Stimulated activated CD8-positive, alpha-beta memory T cell treated with anti-CD3 and anti-CD28 coated beads, Interleukin-2, amount 100 ng/mL, for 1 hour (primary cell): ENCODE measurements at places on chromosomes 13 and 19.

DNA sequence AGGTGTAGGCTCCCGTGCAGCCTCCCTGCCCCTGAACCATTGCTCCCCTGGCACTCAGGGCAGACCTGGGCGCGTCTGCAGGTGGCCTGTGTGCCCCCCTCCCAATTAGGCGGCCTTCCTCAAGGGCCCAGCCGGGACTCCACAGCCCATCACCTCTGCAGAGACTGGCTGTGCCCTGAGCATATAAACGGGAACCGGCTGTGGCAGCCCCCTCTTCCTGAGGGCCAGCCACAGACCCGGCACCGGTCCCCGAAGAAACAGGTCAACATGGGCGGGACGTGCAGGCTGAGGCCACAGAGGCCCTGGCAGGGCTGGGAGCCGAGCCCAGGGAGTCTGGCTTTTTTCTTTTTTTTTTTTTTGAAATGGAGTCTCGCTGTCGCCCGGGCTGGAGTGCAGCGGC, 12.0 kb downstream of the PIAS4 start:
- DNase-seq, result no peak

DNA sequence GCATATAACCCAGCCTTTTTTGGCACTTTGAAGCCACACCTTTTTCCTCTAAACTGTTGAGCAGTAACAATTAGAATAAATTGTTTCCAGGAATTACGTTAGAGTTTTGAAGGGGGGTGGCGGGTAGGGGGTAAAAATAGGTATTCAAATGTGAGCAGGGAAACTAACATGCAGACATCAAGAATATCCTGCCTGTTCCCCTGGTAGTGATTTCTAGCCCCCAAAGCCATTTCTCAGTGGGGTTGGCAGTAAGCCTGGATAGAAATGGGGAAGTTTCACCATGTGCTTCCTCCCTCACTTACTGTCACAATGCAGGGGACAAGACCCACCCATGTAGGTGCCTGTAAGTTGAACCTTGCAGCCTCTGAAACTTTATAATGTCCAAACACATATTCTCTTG, 3.8 kb downstream of the DOCK9 start:
- no peak for DNase-seq

DNA sequence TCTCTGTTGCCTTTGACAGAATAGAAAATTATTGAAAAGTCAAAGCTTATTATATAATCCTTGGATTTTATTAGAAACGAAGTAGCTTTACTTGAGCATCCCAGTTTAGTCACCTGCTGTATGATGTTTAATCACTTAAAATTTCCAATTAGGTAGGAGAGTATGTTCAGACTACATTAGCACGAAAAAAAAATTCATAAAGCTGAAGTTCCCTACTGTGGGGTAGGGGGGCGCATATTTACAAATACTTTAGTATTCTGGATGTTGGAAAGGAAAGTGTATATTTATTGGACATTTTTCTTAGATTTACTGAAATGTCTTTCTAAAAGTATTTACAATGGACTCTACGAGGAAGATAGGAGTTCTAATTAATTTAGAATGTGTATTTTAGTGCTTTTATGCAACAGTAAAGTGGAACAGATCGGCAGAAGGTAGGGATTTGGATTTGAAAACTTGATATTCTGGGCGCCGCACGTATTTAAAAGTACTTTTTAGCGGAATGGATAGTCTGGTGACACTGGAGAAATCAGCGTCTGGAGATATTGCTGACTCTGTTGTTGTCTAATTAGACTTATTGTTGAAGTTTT, 1.9 kb downstream of the CDK8 start:
- no peak for DNase-seq

GRCh38 chr13:114015111-114015968, 41.5 kb upstream of the C13orf46 start:
- no peak for DNase-seq

- no peak for DNase-seq
Observed at GRCh38 chr13:96428911-96429310, 339.0 kb downstream of the HS6ST3 start.

DNA sequence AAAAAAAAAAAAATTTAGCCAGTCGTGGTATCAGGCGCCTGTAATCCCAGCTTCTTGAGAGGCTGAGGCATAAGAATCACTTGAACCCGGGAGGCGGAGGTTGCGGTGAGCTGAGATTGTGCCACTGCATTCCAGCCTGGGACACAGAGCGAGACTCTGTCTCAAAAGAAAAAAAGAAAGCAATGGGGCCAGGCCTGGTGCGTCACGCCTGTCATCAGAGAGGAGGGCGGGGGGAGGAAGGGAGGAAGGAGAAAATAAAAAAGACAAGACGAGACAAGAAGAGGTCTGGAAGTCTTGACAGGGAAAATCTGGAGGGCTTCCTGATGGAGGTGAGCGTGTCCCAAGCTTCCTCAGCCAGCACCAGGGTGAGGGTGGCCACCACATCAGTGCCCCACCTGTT, 54.9 kb upstream of the PTPRS start:
- no peak for DNase-seq

DNA sequence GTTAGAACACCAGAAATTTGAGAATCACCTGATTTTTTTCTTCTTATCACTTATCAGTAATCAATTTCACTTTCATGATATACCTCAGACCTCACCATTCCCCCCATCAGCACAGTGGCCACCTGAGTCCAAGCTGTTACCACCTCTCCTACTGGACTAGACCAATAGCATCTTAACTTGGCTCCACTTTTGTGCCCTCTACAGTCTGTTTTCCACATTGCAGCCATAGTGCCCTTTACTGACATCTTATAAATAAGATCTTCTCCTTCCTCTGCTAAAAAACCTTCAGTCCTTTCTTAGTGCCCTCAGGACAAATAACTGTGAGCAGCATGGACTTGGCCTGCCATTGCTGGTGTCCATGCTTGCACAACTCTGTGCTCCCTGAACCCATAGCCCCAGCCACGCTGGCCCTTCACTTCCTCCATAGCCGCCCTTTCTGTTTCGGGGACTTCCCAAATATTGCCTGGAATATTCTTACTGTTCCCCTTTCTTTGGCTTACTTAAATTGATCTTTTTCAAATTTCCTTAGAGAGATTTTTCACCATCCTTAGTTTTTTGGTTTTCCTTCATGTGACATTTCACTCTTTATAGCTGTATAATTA, 380.8 kb downstream of the LMO7 start:
- no peak for DNase-seq

- no peak for DNase-seq
Observed at GRCh38 chr19:17686023-17686521, 2.1 kb downstream of the UNC13A start.

- no peak for DNase-seq
Observed at GRCh38 chr19:32811151-32811550, 58.4 kb downstream of the SLC7A9 start.

GRCh38 chr19:17385878-17386611, 8.0 kb downstream of the CCDC194 start:
- DNase-seq, result peak; percentile 32

- DNase-seq, result no peak
Observed at GRCh38 chr13:102038787-102039186, 363.1 kb downstream of the FGF14 start.

DNA sequence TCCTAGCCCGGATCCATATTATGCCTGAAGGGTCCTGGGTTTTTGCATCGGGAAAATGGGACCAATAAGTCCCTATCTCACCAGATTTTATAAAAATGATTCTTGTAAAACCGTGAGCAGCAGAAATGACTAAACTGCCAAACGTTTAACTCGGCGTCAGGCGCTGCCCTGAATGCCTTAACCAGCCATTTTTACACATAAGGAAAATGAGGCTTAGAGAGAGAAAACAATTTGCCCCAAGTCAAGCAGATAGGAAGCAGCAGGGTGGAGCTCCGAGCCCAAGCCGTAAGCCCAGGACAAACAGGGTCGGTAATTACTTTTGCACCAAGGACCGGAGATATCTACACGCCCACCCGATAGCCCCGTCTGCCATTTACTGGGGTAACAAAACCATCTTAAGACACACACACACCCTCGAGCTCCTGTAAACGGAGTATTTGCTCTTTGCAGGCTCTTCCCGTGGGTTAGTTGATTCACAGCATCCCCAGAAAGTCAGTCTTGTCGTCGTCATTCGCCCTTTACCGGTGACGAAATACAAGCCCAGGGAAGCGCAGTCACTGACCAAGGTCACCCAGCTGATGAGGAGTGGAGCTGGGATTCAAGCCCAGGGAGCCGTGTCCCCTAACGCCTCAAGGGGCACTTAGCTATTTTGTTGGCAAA, 16.0 kb upstream of the MRI1 start:
- DNase-seq, result no peak

GRCh38 chr13:33628662-33629061, 189.3 kb upstream of the RFC3 start:
- DNase-seq, result no peak

GRCh38 chr13:42041011-42041683, 7.3 kb upstream of the DGKH start:
- no peak for DNase-seq
